ENCODE measurements at places on chromosomes 7 and 10. TPM values are rescaled to one million over a fixed set of nuclear protein-coding genes. Genes with fewer than 3 reads are reported as not detected.

FAM221A gene
- polyA plus RNA-seq = 3.5 TPM

TMEM243 gene
- 50.2 TPM for polyA plus RNA-seq

NUPR2 gene
- polyA plus RNA-seq = not detected

ATP6V0A4 gene
- polyA plus RNA-seq = not detected

PPP1R3C gene
- 51.1 TPM for polyA plus RNA-seq

ZNF33A gene
- polyA plus RNA-seq = 10.5 TPM

UCMA gene
- not detected for polyA plus RNA-seq

ADAM22 gene
- polyA plus RNA-seq = 0.33 TPM

TCERG1L gene
- polyA plus RNA-seq = not detected

ZCWPW1 gene
- polyA plus RNA-seq = 0.89 TPM

DNA sequence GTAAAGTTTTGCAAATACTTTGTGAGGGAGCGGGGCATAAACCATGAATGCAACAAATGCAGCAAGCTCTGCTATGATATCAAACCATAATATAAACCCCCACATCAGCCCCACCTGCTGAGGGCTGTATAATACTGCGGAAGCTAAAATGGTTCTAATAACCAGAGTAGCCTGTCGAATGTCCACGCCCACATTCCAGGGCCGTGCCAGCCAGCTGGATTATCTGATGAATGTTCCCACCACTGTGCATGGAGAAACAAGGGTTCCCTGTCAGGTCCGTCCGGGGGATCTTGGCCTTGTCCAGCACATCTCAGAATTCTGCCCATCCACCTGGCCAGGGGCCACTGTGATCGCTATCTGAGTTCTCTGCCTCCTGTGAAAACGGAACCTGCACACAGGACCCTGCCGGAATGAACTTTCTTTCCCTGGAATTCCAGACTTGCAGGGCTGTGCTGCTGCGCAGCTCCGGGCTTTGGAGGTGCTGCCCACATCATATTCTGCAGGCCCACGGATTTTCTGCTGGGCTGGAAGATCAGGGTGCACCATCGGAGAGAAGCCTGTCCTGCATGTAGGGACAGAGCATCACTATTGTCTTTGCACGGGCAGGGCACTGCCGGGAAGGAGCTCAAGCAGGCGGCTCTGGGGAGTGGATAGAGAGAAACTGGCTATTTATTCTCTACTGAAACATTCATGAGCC is 77.0 kb upstream of the GNA12 start:
- DNase-seq = no peak

DNA sequence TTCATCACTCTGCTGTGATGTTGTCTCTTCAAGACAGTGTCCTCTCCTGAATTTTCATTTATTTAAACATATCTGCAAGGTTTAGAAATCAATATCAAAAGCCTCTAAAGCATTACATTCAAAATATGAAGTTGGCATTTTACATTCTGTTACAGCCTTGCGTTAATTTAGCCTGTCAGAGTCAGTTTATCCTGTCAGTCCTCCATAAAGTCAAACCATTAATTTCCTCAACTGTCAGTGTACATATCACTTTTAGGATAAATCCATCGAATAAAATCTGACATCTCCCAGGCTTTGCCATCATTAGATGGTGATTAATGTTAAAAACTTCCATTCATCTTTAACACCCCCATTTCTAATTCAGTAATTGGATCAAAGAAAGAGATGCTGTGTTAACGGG is 77.0 kb downstream of the NPY start:
- DNase-seq = no peak

DNA sequence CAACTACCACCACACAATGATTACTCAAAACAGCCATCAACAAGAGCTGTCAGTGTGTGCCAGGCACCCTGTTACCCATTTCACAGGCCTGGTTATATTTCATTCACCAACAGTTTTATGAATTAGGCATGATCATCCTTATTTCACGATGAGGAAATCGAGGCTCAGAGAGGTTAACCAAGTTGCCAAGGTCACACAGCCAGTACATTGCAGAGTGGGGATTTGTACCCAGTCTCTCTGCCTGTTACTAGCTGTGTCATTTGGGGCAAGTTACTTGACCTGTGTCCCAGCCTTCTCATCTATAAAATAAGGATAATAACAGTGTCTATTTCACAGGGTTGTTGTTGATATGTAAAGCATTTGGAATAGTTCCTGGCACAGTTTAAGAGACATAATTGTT is 97.2 kb downstream of the COL13A1 start:
- DNase-seq = no peak

GRCh38 chr10:63627881-63628296 is 106.7 kb downstream of the REEP3 start:
- DNase-seq = no peak

DNA sequence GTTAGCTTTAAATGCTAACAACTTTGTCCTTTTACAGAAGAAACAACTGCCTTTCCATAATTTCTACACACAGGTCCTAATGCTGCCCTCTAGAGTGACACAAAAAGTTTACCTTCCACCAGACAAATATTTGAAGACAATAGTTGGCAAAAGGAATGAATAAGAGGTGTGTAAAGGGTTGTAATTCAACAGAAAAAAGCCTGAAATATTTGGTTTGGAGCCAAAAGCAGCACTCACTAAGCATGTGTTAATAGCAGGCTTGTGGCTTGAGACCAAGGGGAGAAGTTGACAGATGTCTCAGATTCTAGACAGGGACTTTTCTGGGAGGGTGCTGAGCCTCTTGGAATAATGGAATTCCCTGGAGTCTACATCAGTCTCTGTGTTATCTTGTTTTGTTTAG is 156.2 kb upstream of the GALNT17 start:
- no peak for DNase-seq

DNA sequence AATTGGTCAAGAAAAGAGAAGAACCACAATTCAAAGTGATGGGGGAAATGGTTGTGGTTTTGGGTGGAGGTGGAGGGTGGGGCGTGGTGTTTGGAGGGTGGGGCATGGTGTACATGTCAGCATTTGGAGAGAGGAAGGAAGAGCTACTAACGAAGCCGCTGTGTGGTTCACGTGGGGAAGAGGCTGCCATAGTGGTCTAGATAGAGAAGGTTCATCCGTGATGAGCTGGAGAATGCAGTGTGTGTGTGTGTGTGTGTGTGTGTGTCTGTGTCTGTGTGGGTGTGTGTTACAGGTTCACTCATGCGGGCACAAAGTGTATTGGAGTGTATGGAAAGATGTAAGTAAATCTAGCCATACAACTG is 6.1 kb upstream of the VCL start:
- no peak for DNase-seq

- no peak for DNase-seq
Observed at GRCh38 chr7:45583296-45583695, 9.1 kb downstream of the ADCY1 start.

DNA sequence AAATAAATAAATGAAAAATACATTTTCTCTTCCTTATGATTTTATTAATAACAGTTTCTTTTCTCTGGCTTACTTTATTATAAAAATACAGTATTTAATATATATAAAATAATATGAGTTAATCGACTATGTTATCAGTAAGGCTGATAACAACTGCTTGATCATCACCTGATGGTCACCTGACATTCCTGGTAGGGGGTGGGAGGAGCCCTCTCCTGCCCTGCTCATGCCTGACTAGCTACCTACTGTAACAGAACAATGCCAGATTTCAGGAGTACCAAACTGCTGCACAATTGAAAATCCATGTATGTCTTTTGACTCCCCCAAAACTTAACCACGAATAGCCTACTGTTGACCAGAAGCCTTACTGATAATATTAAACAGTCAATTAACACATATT is 1.3 kb upstream of the APBB1IP start:
- DNase-seq = no peak

DNA sequence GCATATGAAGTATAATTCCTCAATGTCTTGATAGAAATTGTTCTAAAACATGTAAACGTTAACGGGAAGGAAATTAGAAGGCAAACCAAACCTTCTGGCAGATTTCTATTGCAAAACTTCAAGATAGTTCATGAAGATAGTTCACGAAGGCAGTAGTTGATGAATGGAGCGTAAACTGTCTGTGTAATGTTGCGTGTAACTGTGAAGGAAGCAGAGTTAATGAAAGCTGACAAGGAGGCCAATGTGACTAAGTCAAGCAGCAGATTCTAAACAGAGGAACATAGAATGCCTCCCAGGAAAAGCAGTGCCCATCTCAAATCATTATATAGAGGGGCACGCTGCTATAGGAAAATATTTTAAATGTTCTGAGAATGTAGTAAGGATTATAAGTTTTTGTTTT is 659.7 kb upstream of the IGFBP3 start:
- no peak for DNase-seq

GRCh38 chr7:72538856-72539255 is 126.7 kb upstream of the CALN1 start:
- DNase-seq = no peak

GRCh38 chr7:107027208-107027607 is 17.3 kb upstream of the PRKAR2B start:
- no peak for DNase-seq

DNA sequence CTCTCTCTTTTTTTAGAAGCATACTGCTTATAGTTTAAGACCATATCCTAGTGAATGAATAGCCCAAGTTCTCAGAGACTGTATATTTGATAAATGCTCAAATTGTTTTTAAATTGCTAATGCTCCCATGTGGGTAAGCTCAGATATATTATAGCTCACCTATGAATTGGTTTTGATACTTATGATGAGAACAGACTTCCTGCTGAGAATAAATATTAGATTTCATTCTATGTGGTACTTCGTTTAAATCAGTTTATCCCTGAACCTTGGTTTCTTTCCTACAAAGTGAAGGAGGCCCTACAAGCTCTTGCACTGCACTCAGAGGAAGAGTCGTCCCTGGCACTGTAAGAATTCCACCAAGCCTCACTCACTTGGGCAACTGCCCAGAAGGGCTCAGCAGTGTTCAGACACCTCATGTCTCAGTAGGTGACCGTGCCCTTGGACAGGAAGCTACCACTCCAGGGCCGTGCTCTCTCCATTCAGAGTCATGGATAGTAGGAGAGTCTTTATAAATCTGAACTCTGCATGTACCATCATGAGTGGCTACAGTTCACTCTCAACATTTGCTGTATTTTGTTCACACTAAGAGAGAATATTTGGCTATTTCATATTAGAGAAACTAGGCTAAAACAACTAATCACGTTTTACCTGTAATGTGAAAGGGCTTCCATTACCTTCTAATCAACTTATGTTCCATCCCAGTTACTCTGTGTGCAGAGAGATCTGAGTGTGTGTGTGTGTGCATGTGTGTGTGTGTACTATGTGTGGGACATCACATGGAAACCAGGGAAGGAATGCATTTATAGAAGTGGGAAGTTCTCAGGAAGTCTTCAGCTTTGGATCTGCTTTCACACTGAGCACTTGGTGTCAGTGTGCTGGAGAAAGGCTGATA is 93.8 kb downstream of the PTPRE start:
- DNase-seq = no peak

DNA sequence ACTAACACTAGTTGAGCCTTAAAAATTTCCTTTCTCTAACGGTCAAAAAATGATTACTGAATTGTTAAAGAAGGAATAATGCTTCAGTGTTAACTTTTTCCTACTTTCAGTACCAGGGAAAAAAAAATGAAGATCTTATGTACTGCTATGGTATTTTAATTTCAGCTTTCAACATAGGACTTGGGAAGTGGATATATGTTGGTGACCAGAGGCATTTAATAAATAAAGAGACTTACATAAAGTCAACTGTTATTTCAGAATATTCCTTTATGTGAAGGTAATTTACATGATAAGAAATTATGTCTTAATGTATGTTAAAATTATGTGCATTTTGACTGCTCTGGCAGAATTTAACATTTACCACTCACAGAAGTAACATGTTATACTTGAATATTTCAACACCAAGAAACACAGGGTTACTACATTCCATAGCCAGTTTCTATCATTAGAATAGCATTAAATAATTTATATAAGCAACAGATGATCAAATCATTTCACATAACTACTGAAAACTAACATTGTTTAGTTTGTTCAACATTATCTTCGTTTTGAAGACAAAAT is 250.3 kb upstream of the MDFIC start:
- no peak for DNase-seq

DNA sequence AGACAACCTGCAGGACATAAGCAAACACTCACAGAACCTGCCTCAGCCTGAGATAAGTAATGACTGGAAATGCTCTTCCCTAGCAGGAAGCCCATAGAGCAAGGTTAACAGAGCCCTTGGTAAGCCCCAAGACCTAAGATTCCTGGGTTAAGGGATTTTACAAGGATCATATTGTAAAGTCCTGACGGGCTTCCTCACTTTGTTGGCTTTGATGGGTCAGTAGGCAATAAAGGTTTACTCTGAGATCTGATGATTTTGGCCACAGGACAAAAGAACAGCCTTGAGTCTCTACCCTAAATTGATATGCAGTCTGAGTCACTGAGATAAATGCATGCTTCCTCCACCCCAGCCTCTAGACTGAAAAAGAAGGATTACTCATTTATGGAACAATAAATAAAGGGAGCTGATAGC is 270.8 kb downstream of the HTR7 start:
- peak; percentile 11 for DNase-seq

DNA sequence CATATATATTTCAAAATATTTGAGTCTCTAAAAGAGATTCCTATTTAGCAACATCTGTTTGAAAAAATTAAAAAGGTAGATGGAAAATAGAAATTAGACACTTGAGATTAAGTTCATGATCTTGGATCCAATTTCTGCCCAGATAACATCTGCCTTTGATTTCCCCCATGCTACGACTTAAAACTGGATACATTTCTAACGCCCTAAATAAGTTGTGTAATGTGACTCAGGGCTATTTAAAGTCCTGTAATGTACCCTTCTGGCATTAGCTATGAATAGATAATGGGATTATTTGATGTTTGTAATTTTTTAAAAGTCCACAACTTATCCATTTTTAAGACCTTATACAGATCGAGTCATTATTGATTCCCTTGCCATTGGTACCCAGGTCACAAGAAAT is 23.4 kb downstream of the CFAP43 start:
- no peak for DNase-seq

- DNase-seq = no peak
Observed at GRCh38 chr10:72893136-72893798, at the start of gene OIT3. TSS of gene OIT3 (plus strand) at chr10:72893739. CDS start at chr10:72893799, 60 bp downstream.

DNA sequence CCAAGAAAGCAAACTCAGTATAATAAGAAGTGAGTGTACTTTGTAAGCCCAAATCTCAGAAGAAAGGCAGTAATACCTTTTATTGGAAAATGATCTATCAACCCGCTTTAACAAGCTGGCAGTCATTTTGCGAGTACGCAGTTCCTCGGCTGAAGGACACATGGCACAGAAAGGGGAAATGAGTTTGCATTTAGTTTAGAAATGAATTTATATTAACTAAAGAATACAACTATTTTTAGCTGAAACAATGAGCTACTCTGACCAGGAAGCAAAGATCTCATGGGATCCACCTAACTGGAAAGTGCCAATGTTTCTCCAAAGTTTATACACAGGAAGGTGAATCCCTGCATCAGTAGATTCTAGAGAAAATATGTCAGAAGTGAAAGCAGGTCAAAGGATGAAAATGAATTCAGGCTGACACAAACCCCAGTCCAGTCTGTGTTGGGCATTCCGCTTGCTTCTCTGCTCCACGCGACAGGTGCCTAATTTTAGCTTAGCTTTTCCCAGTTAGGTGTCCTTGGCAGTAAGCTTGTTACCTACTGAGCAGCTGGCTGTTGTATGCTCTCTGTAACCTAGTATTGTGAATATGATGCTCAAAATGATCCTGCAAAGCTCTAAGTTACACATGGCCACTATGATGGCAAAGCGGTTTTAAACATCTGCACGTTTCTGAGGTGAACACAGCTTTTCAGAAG is 112.8 kb downstream of the LARP4B start:
- no peak for DNase-seq
